ENCODE measurements at places on chromosomes 2 and 18. TPM values are rescaled to one million over a fixed set of nuclear protein-coding genes. Genes with fewer than 3 reads are reported as not detected.

The SMCHD1 gene
- total RNA-seq = 59.0 TPM

DNA sequence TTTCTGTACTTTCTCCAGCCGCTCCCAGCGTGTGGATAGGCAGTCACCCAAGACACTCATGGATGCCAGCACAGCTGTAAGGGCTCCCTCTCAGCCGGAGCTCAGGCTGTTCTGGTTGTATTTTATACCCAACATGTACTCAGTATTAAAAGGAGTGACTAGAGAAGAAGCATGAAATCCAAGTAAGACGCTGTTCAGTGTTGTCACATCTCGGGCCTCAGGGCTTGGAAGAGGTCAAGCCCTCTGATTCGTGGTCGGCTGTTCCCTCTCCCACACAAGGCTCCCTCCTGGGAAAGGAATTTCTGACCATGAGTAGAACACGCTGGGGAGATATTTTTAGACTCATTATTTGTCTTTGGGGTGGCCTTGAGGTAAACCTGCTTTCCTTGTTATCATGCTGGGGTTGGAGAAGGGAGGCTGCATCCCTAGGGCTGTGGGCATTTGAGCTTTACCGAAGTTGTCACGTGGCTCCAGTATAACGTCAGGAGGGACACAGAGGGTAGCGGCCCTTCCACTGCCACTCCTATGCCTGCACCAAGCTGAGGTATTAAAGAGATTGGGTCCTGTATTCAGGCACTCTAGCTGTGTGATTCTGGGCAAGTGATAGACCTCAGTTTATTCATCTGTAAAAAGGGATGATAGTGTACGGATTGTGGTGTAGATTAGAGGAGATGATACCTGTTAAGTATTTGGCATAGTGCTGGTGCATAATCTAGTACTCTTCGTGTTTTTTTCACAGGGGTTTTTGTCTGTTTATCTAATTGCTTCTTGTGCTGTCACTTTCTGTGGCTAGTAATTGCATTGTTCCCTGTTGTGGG lies 34.1 kb downstream of the HK2 start:
- no peaks in the 10 kb centered on the region for H3K27me3 ChIP-seq
- no peak for DNase-seq
- H3K36me3 ChIP-seq = no peaks in the 10 kb centered on the region
- peaks cover 10% of the 10 kb centered on the region for H3K4me1 ChIP-seq

- H3K4me3 ChIP-seq = no peak overlapping the region
- peaks cover 4% of the 10 kb centered on the region for H3K4me1 ChIP-seq
- no peaks in the 10 kb centered on the region for H3K27me3 ChIP-seq
Observed at GRCh38 chr2:191345788-191346187, 100.6 kb downstream of the MYO1B start.

DNA sequence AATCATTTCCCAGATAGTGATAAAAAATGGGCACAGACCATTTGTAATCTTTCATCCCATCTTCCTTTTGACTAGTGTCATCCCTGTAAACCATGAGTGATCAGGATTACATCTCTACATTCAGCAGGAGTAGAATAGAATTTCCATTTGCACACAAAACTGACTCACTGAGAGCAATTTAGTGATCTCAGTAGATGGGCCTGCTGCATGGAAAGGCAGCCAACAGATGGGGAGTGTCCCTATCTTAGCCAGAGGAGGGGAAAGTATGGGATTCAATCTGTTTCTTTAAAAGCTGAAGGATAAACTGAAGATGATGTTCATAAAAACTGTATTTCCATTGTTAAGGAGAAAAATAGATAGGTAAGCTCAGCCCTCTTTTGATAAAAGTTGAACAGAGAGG lies 441.7 kb downstream of the ZNF521 start:
- peak; percentile 88 for DNase-seq
- no peak overlapping the region for H3K27ac ChIP-seq
- no peaks in the 10 kb centered on the region for H3K27me3 ChIP-seq

GRCh38 chr2:226913641-226914040 lies 77.8 kb downstream of the RHBDD1 start:
- no peak for DNase-seq
- no peaks in the 10 kb centered on the region for H3K27me3 ChIP-seq
- H3K27ac ChIP-seq = no peak overlapping the region
- H3K36me3 ChIP-seq = peaks cover 2% of the 10 kb centered on the region
- H3K4me1 ChIP-seq = no peaks in the 10 kb centered on the region
- no peak overlapping the region for H3K4me3 ChIP-seq

GRCh38 chr18:11983592-11983991 lies 2.3 kb downstream of the IMPA2 start:
- H3K36me3 ChIP-seq = peaks cover 3% of the 10 kb centered on the region
- H3K27ac ChIP-seq = no peak overlapping the region
- H3K4me1 ChIP-seq = peaks cover 17% of the 10 kb centered on the region
- H3K27me3 ChIP-seq = peaks cover 3% of the 10 kb centered on the region
- DNase-seq = no peak
- no peak overlapping the region for H3K4me3 ChIP-seq

GRCh38 chr2:42761554-42761953 lies 2.4 kb downstream of the OXER1 start:
- H3K27ac ChIP-seq = no peak overlapping the region
- H3K36me3 ChIP-seq = peaks cover 17% of the 10 kb centered on the region
- no peak for DNase-seq
- no peak overlapping the region for H3K4me3 ChIP-seq
- no peaks in the 10 kb centered on the region for H3K27me3 ChIP-seq

GRCh38 chr2:24459224-24460161 lies 31.6 kb upstream of the NCOA1 start:
- no peak overlapping the region for H3K27ac ChIP-seq
- peak; percentile 29 for DNase-seq
- H3K4me1 ChIP-seq = peaks cover 14% of the 10 kb centered on the region
- no peaks in the 10 kb centered on the region for H3K36me3 ChIP-seq

GRCh38 chr2:172207911-172208310 lies 105.2 kb upstream of the DLX2 start:
- no peaks in the 10 kb centered on the region for H3K27me3 ChIP-seq
- H3K36me3 ChIP-seq = no peaks in the 10 kb centered on the region
- peaks cover 10% of the 10 kb centered on the region for H3K4me1 ChIP-seq
- no peak overlapping the region for H3K27ac ChIP-seq
- H3K4me3 ChIP-seq = no peak overlapping the region
- no peak for DNase-seq
